HepG2 (cell line): ENCODE measurements at places on chromosomes 6 and 20. TPM values are rescaled to one million over a fixed set of nuclear protein-coding genes. Genes with fewer than 3 reads are reported as not detected.

- no peak for DNase-seq
Measured at GRCh38 chr20:49656304-49656703, 57.4 kb downstream of the B4GALT5 start.

GRCh38 chr20:4670469-4670868 is 51.2 kb upstream of the PRND start:
- DNase-seq, result no peak

Gene CHRNA4
- not detected in 2 replicates for total RNA-seq

DNA sequence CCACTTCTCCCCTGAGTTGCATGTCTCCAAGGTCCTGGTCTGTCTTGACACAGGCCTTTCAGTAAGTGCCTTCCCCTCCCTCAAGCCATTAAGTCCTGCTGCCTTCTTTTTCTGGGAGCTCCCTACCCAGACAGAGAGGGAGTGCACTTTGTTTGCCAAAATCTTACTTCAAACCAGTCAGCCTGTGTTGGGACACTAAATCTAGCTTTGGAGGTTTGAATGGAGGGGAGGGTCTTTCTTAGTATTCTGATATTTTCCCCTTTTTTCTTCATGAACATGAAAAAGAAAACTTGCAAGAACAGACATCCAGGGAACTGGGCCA is 170.7 kb upstream of the PMEPA1 start:
- DNase-seq, result no peak

DNA sequence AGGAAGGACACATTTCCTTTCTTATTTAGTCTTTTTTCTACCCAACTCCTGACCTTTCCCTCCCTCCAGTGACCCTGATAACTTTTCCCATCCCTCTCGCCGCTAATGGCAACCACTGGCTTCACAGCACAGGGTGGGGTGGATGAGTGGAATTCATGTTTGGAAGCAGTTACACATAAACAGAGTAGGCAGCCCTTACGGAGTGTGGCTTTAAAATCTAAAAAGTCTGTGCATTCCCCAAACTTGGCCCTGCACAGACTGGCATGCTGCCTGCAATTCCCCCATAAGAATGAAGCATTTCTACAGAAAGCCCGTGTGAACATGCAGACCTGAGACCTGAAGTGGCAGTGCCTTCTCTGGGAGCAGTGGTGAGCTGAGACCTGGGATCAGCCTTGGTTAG is 275.9 kb upstream of the PRND start:
- no peak for DNase-seq

GRCh38 chr20:7911586-7912330 is 28.5 kb downstream of the HAO1 start:
- no peak for DNase-seq

Gene ULBP3
- 0.42 and 0.56 TPM in 2 replicates for total RNA-seq

Gene HMGN4
- total RNA-seq, result 52.1 and 79.1 TPM in 2 replicates

DNA sequence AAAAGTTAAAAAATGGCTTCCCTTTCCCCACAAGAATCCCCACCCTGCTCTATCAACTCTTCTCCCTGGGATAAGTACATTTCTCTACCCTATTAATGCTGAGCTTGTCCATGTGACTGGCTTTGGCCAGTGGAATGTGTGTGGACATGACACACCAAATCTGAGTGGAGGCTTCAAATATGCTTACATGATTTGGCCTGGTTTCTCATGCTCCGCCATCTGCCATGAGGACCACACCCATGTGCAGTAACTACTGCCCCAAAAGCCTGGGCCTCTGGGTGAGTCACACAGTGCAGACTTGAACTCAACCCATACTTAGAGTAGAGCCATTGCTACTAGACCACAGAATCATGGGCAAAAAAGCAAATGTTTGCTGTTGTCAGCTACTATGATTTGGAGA is 65.4 kb downstream of the PRND start:
- DNase-seq, result no peak

Gene SLC22A2
- not detected in 2 replicates for total RNA-seq

GRCh38 chr6:101445527-101445926 is 52.0 kb downstream of the GRIK2 start:
- peak; percentile 1 for DNase-seq

DNA sequence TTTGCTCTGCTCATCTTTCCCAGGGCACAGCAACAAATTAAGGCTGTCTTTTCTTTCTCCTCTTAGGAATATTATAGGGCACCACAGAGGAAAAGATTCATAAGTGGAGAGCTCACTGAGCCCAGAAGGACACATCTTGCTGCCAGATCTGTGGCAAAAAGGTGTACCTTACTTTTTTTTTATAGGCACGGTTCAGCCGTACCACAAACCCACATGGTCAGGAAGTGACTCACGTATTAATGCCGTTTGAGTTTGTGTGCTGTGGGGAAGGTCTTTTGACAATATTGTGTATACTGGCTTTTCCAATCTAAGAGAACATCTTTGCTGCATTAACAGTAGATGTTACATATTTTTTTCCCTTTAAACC is 28.4 kb downstream of the PAQR8 start:
- DNase-seq, result peak; percentile 74

Gene MYO6
- 5.4 and 13.1 TPM in 2 replicates for total RNA-seq
